ENCODE measurements at places on chromosomes 3 and 15.

GRCh38 chr3:44036850-44037249 lies 204.8 kb upstream of the TOPAZ1 start:
- DNase-seq: no peak

- no peak for DNase-seq
These were observed 33.2 kb downstream of the APH1B start for GRCh38 chr15:63310646-63311045.

DNA sequence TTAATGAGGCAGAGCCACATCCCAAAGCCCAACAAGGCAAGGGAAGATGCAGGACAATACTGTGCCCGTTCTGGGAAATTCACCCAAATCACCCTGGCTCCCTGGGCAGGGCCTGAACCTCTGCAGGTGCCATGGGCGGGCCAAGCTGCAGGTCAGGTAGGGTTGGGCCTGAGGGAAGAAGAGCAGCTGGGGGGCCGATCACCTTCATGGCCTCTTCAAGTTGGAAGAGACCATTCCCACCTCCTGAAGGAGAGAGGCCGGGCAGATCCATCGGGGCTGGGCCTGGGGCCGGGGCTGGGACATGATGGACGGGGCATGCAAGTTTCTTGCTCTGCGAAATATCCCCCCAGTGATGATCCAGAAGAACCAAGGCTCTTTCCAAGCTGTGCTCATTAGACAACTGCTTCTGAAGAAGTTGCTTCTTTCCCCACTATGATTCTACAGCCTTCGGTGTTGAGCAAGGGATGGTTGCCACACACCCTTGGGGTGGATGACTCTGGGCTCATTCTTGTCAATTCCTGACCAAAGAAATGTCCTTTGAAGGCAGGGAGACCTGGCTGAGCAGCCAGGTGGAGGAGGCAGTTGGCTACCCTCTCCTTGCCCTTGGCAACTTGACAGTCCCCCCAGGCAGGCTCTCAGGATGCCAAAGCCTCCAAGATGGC lies 38.2 kb downstream of the KLHL25 start:
- peak; percentile 58 for DNase-seq

- DNase-seq: peak; percentile 18
These were observed 778 bp downstream of the ARL6 start for GRCh38 chr3:97765336-97765735.

DNA sequence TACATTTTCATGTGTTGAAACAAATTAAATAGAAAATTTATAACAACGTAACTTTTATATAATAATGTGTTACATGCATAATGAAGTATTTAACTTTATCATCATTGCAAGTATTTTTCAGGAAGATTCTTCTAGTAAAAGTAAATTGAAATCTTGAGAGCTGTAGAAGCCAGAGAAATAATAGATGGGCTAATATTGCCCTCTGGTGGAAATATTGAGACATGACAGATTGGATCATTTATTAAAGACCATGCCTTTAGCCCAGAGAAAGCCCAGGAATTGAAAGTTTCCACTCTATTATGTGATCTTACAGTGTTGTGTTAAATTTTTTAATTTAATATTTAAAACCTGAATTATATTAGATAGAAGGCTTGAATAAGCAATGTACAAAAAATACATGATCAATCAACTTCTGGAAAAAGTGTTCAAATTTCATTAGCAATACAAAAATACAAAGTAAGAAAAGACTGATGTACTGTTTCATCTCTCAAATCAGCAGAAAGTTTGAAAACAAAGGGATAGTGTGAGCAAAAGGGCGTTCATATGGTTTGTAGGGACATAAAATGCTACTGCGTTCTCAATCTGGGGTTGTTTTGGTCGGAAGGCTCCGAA lies 52.7 kb upstream of the SPTSSB start:
- peak; percentile 68 for DNase-seq

- DNase-seq: peak; percentile 75
These were observed 106.6 kb upstream of the TMC3 start for GRCh38 chr15:81480645-81481053.

DNA sequence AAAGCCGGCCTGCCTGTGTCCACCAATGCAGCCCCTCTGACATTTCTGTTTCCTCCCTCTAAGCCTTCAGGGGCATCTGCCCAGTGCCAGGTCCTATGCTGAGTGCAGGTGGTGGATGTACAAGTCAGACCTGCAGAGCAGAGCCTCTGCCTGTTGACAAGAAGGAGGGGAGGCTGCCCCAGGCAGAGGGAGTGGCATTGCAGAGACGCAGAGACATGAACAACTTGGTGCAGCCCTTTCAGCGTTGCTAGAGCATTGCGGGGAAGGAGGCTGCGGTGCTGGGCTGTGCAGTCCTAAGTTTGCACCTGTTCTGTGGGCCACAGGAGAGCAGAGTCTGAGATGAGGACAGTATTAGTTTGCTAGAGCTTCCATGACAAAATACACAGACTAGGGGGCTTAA lies 65.2 kb downstream of the LSM3 start:
- DNase-seq: no peak

DNA sequence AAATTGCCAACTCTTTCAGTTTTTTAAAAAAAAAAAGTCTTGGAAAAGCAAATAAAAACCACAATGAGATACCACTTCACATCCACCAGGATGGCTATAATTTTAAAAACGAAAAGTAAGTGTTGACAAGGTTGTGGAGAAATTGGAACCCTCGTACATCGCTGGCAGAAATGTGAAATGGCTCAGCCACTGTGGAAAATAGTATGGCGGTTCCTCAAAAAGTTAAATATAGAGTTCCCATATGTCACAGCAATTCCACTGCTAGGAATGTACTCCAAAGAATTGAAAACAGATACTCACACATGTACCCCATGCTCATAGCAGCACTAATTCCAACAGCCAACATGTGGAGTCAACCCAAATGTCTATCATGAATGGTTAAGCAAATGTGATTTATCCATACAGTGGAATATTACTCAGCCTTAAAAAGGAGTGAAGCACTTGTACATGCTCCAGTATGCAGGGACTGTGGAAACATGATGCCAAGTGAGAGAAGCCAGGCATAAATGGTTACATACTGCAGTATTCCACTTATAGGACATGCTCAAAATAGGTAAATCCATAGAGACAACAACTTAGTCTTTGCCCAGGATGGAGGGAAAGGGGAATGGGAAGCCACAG lies 73.8 kb upstream of the PCSK6 start:
- no peak for DNase-seq

- DNase-seq: no peak
These were observed 81.5 kb downstream of the CPN2 start for GRCh38 chr3:194269610-194270145.

- DNase-seq: no peak
These were observed 129.4 kb downstream of the STT3B start for GRCh38 chr3:31661993-31662670.

GRCh38 chr3:2156244-2156847 lies 57.7 kb downstream of the CNTN4 start:
- no peak for DNase-seq

- no peak for DNase-seq
These were observed 80.2 kb downstream of the ZNF280D start for GRCh38 chr15:56653107-56653506.

GRCh38 chr3:1908651-1909445 lies 189.8 kb upstream of the CNTN4 start:
- peak; percentile 58 for DNase-seq

- no peak for DNase-seq
These were observed 55.7 kb downstream of the SRGAP3 start for GRCh38 chr3:9193633-9194195.

DNA sequence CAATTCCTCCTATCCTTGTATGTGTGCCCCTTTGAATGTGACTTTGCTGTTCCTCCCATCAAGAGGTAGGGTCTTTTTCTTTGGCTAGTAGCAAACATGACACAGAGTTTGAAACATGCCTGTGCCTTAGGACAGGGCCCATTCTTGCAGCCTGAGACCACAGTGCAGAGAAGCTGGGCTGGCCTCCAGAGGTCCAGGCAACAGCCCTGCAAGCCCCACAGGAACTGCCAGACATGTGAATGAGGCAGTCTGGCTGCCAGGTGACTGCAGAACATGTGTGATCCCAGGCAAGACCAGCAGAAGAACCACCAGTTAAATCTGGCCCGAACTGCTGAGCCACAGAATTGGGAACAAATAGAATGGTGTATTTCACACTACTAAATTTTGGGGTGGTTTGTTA lies 1.2 kb upstream of the HGD start:
- DNase-seq: peak; percentile 76

DNA sequence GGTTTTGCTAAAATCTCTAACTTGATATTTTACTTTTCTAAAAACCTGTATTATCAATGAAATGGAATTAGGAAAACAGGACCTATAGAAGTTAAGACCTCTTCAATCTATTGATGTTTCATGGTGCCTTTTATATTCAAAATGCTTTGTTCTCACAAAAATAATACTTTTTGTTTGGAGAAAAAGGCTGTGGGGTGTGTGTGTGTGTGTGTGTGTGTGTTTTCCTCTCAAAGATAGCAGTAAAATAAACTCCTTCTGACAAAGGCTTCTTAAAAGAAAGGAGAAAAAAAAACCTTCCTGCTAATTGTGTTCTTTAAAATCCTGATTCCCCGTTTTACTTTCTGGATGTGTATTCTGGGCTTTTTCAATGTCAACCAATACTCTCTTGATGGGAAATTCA lies 54.5 kb downstream of the RBM6 start:
- no peak for DNase-seq

- no peak for DNase-seq
These were observed 312.5 kb upstream of the CTNNB1 start for GRCh38 chr3:40886660-40887425.

Measured in cerebellar cortex (tissue), 1 donor.